ENCODE measurements at places on chromosomes 3 and 15. TPM values are rescaled to one million over a fixed set of nuclear protein-coding genes. Genes with fewer than 3 reads are reported as not detected.

DNA sequence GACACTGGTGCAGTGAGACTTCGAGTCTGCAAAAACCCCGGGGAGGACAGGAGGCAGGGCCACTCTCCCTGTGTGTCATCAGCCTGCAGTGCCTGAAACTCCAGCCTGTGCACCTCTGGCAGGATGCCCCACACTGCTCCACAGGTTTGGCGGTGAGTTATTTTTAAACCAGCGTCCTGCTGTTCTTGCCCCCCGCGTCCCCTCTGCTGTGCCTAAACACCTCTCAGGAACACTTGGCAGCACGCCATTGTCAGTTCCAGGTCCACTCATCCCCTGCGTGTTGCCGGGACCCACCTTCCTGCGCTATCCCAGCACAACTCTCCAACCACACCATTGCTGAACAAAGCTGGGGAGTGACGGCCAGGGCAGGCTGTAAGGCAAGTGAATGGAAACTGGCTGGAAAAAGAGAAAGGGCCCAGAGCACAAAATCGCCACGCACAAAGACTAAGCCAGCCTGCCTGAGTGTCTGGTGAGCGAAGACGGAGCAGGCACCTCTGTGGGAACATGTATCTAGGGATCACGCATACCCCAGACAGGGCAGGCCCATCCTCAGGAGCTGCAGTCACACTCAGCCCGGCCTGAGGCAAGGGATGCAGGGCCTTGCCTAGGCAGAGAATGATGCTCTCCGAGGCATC is 3.1 kb upstream of the PLA2G4F start:
- peak; percentile 83 for DNase-seq

DNA sequence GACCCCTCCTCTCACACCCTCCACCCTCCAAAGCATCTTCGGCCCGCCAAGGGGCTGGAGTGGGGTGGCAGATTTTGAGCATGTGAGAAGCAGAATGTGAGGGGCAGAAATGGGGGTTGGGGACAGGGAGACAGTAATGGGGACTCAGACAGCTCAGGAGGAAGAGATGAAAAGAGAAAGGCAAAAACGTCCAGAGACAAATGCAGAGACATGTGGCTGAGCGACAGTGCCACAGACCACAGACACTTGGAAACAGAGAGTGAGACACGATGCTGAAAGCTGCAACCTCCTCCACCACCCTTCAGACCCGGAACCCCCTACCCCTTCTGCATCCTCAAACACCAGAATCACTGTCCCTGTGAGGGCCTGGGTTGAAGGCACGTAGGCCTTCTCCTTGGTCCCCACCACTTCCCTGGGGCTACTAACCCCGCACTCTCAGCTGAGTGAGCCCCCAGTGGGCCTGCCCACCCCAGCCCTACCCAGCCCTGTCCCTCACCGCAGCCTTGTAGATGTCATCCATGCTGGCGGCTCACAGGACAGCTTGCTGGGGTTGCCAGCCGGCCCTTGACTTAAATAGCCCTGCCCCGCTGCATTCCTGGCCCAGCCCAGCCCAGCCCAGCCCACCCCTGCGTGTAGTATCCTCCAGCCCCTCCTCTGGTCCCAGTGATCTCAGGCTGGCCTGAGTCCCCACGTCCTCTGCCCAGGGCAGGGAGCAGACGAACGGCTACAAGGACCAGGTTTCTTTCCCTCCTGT is at the start of gene TNNC1:
Gene TNNC1 (minus strand): TSS at position 546 of the 754 bp plus-strand sequence. CDS start 26 bp downstream, at position 520.
- peak; percentile 51 for DNase-seq

DNA sequence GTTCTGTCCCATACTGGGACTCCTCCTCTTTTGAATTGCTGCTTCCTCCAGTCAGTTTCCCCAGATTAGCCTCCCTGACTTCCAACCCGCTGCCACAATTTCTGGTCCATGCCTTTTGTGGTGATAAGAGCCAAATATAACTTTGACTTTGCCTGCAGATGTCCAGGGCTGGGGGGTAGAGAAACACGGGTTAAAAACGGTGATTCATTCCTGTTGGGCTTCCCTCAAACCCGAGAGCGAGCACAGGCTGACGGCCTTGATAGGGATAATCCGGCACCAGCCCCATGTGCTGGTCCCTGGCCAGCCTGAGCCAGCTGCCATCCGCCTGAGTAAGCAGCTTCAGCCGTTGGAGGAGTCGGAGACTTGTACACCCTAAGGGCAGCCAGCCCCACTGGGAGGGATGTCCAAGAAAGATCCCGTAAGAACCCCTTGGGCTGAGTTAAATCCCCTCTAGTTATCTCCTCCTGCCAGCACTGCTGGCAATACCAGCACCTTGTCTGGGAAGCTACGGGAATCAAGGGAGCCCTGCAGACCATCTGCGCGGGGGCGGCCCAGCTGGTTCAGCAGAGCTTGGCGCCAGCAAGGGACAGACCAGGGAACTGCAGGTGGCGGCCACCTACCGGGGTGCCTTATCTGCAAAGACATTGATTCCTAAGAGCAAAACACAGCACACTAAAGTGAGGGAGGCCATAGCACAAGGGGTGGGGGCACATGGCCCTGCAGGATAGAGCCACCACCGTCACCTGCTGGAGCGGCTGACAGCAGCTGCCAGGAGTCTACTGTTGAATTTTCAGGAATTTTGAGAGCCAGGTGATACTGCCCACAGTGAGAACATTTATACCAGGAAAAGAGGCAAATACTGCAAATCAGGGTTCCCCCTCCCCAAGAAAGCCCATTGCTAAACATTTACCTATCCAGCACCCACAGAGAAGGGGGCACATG is 18.1 kb downstream of the CSPG4 start:
- DNase-seq: peak; percentile 56

- no peak for DNase-seq
Observed at GRCh38 chr3:105542282-105543019, 175.7 kb downstream of the ALCAM start.

DNA sequence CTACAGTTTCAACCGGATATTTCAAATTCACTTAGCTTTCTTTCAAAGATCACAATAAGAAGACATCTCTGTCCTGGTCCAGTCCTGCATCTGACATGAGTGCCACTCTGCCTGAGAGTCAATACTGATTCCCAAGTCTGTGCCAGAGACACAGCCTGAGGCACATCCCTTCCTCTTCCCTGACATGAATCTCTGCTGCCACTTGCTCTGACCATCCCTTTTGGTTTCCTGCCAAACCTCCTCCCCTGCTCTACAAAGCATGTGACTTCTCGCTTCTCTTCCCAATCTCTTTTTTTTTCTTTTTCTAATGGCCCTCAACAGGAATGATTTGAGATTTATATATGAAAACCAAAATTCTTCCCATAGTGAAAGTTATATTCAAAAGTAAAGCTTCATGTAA is 117.9 kb downstream of the MECOM start:
- DNase-seq: no peak

GRCh38 chr3:188772886-188773285 is 398.9 kb upstream of the TPRG1 start:
- DNase-seq: no peak

DNA sequence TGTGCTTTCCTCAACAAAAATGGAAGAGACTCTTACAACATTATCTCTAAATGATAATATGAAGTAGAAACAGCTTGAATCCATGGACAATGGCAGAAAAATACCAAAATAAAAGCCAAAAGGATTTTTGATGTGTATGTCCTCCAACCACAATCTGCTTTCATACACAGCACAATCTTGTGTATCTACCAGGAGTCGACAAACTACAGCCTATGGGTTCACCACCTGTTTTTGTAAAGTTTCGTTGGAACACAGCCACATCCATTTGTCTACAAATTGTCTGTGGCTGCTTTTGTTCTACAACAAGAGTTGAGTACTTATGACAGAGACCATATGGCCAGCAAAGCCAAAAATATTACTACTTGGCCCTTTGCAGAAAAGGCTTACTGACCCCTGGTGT is 88.7 kb upstream of the UBE2E2 start:
- no peak for DNase-seq

GRCh38 chr15:59917504-59918157 is 86.5 kb upstream of the FOXB1 start:
- DNase-seq: peak; percentile 15

DNA sequence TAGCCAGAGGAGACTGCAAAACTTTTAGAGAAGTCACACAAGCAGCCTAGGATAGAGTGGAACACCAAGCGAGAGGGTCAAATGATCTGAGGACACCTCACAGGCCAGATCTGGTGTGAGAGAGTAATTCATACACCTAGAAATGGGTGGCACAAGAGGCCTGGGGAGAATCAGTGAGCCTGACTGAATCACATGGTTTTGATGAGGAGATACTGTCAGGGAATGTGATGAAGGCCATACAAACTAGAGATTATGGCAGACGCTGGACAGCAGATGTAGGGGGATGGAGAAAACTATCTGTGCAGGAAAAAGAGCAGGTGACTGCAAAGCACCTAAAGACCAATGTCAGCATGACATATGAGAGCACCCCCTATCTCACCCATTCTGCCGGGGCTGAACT is 105.0 kb upstream of the TTC14 start:
- DNase-seq: no peak

Gene SH2D7
- not detected for total RNA-seq

Gene ACAA1
- 24.5 TPM for total RNA-seq

Gene C15orf61
- 25.9 TPM for total RNA-seq

Gene GATA2
- 9.0 TPM for total RNA-seq

Gene TAGLN3
- not detected for total RNA-seq

Gene GOLGA6C
- 0.17 TPM for total RNA-seq

Gene DUOX1
- total RNA-seq: 0.07 TPM

Gene CLEC3B
- total RNA-seq: 23.2 TPM

Measured in gastrocnemius medialis (tissue), 4 donors.